ENCODE measurements at places on chromosomes 5 and 9.
A peak's percentile ranks its signal among the peaks of the same experiment; 100 is the strongest.

- DNase-seq = no peak
Observed at GRCh38 chr9:119091074-119091473, 278.2 kb downstream of the BRINP1 start.

- DNase-seq = no peak
Observed at GRCh38 chr9:89902450-89903140, 297.8 kb downstream of the GADD45G start.

DNA sequence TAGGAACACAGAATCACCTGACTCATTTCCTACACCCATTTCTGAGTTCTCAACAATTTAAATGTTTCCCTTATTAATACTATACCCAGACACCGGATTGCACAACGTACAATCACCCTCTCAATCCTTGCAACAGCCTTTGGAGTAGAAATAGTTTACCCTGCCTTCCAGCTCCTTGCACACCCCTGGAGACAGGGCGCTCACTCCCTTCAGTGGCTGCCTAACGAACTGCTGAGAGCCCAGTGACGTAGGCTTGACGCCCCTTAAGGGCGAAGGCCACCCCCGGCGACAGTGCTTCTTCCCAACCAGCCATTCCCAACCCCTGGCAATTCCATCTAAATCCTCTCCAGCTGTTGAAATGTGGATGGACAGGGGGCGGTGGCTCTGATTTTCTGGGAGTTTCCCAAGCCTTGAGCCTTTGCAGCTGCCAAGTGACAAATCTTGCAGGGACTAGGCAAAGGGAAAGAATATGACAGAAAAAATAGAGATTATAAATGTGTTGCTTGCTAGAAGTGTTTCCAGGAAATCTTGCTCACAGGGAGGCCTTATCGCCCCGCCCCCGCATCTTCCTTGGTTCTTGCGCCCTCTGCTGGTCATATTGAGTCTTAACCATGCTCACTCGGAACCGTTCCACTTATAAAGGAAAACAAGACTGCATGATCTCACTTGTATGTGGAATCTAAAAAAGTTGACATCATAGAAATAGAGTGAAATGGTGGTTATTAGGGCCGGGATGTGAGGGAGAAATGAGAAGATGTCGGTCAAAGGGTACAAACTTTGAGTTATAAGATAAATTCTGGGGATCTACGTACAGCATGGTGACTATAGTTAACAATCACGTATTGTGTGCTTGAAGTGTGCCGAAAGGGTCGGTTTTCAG, 7.6 kb upstream of the BARX1 start:
- DNase-seq = peak; percentile 84

DNA sequence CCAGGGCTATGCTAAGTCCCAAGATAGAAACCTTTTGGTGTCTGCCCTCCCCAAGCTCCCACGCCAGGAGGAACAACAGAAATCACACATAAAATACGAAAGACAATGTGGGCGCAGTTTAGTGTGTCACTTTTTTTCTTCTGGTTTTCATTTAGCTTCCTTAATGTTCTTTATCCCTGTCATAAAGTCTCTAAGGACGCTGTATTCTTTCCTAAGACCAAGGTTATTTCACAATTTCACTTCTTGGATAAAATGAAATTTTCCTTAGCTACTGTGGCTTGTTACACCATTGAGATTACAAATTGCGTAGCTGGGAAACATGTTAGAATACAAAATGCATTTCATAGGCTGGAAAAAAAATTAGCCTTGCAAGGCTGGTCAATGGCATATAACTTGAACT, 85.4 kb downstream of the GLIS3 start:
- no peak for DNase-seq

Measured in CD8-positive, alpha-beta T cell (primary cell).